Transverse colon (tissue), 4 donors: ENCODE measurements at places on chromosomes 5 and 9. TPM values are rescaled to one million over a fixed set of nuclear protein-coding genes. Genes with fewer than 3 reads are reported as not detected.

The CKMT2 gene
- total RNA-seq = 7.1 TPM

The HTR1A gene
- not detected for total RNA-seq

The RXRA gene
- 52.4 TPM for total RNA-seq

The DIPK1B gene
- total RNA-seq = 12.3 TPM

The PCDHGA8 gene
- total RNA-seq = 11.5 TPM

The FST gene
- total RNA-seq = 5.2 TPM

The GPR150 gene
- not detected for total RNA-seq

The CCIN gene
- not detected for total RNA-seq

The WHRN gene
- 23.6 TPM for total RNA-seq

The TRIP13 gene
- 0.41 TPM for total RNA-seq

The DDX4 gene
- not detected for total RNA-seq

The NRARP gene
- total RNA-seq = 161 TPM

The GMCL2 gene
- not detected for total RNA-seq

The UNC5A gene
- 0.32 TPM for total RNA-seq

The DHFR gene
- 30.7 TPM for total RNA-seq

The SPATA31A3 gene
- not detected for total RNA-seq

The UBE2R2 gene
- total RNA-seq = 13.9 TPM

The GFI1B gene
- total RNA-seq = not detected

The MRRF gene
- total RNA-seq = 56.5 TPM

The C7 gene
- total RNA-seq = 123 TPM

The SLC6A3 gene
- total RNA-seq = not detected

The UGT3A2 gene
- not detected for total RNA-seq

The GARNL3 gene
- 6.0 TPM for total RNA-seq

The PLPP7 gene
- total RNA-seq = 3.3 TPM

The FEM1C gene
- 40.6 TPM for total RNA-seq

The C6 gene
- total RNA-seq = 2.0 TPM

The PTPRD gene
- 103 TPM for total RNA-seq

The MEGF10 gene
- total RNA-seq = 3.0 TPM

The CORO2A gene
- total RNA-seq = 59.1 TPM

The EFCAB9 gene
- not detected for total RNA-seq

The PPP2R2B gene
- total RNA-seq = 1.4 TPM

The FOXD4L6 gene
- total RNA-seq = not detected
